ENCODE measurements at places on chromosomes 11 and 22.
A peak's percentile ranks its signal among the peaks of the same experiment; 100 is the strongest.

GRCh38 chr22:47180796-47181195 lies 418.3 kb downstream of the TBC1D22A start:
- H3K4me1 ChIP-seq: no peaks in the 10 kb centered on the region
- no peak for DNase-seq
- no peak overlapping the region for H3K27ac ChIP-seq
- peaks cover 11% of the 10 kb centered on the region for H3K36me3 ChIP-seq

DNA sequence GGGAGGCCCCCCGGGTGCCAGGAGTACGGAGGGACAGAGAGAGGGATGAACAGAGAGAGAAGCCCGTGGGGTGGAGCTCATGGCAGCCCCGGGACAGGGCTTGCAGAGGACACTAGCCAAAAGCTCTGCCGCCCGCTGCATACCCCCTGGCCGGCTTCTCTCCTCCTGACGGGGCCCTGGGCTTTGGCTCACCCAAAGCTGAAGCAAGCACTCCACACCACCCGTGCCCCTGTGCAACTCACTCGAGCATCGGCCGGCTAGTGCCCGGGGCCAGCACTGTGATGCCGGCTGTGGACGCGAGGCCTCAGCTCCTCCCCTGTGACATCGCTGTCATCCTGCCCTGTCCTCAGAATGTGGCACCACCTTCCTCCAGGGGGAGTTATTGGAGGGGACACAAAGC lies 429.6 kb downstream of the BRD1 start:
- H3K27ac ChIP-seq: no peak overlapping the region
- peaks cover 1% of the 10 kb centered on the region for H3K36me3 ChIP-seq
- H3K4me3 ChIP-seq: no peak overlapping the region
- DNase-seq: peak; percentile 71

DNA sequence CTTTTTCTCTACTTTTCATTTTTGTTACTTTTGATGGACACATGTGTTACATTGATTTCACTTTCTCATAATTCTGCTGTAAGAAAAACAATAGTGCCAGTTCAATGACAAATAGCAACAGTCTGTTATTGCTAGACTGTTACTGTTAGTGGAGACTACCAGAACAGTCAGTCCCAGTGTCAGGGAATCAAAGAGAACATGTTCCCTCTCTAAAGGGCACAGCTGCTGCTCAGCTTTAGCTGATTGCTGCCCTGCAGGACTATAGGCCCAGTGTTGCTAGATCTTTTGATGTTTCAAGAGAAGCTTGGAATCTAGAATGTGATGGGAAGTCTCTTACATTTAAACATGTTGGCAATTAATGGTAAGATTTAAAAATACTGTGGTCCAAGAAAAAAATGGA lies 3.4 kb downstream of the BIRC3 start:
- H3K27me3 ChIP-seq: no peaks in the 10 kb centered on the region
- H3K4me3 ChIP-seq: no peak overlapping the region
- no peaks in the 10 kb centered on the region for H3K36me3 ChIP-seq
- H3K4me1 ChIP-seq: peaks cover 59% of the 10 kb centered on the region

- peaks cover 35% of the 10 kb centered on the region for H3K36me3 ChIP-seq
- peaks cover 47% of the 10 kb centered on the region for H3K4me1 ChIP-seq
- no peaks in the 10 kb centered on the region for H3K27me3 ChIP-seq
Observed at GRCh38 chr11:106082096-106082495, 4.6 kb downstream of the AASDHPPT start.

Measured in osteocyte (in vitro differentiated cells).